ENCODE measurements at places on chromosomes 16 and 17.

GRCh38 chr17:27635275-27635823 lies 4.4 kb downstream of the LGALS9 start:
- no peak for DNase-seq

GRCh38 chr17:52237151-52237550 lies 78.6 kb upstream of the CA10 start:
- DNase-seq, result no peak

DNA sequence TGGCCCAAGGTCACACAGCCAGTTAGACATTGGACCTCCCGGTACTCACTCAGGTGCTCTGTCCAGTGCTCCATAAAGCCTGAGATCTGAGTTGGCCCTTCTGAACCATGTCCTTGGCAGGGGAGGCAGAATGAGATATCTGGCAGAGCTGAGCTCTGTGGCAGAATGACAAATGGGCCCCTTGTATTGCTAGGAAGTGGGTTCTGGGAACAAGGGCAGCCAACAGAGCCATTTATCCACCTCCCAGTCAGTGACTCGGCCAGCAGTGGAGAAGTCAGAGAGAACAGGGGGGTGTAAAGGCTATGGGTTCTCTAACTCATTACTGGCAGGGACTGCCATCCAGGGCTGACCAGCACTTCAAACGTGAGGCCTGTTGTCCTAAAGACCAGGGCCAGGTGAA lies 117.1 kb upstream of the NLRP1 start:
- DNase-seq, result no peak

- DNase-seq, result no peak
Measured at GRCh38 chr16:88346680-88347505, 35.9 kb upstream of the ZNF469 start.

- DNase-seq, result no peak
Measured at GRCh38 chr17:33183487-33184026, 109.5 kb downstream of the ASIC2 start.

DNA sequence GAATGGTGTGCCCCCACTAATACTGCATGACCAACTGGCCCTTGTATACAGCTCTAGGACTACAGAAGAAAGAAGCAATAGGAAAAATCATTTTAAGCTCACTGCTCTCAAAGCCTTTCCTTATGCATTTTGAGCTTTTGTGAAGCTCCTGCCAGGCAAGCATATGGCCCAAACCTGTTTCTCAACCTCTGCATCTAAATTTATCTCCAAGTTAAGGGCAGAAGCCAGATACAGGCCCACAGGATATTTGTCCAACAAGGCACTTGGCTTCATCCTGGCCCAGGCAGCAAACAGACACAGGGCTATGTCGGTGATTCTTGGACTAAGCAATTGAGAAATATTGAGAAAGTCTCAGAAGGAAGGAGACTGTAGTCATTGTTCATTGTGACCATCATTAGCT lies 43.9 kb downstream of the CCT6B start:
- DNase-seq, result no peak

DNA sequence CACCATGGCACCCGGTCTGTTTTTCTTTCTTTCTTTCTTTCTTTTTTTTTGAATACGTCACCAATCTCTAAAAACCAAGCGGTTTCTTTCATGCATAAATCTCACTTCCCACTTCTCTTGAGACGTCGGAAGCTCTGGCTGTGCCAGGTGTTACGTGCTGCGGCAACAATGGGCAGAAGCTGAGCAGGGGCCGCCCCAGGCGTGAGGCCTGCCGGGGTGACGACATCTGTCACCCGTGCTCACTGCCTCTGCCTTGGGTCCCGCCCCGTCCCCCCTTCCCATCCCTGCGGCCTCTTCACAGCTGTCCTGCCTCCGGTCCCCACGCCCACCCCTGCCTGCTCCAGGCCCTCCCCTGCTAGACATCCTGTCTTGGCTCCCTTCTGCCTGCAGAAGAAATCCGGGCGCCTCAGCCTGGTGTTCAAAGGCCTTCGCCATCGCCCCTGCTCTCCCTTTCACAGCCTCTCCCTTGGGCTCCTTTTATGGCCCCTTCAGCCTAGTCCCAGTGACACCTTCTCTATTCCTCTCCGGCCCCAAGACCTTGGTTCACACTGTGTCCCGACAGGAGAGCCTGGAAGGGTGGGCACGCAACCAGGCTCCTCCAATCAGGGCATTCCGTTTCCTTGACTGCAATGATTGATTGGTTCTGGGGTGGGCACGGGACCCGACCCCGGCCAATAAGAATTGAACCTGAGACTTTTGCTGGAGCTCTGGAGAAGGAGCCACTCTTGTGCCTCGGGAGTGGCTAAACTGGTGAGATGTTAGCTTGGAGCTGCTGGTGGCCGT lies 4.8 kb downstream of the P2RX1 start:
- peak; percentile 62 for DNase-seq

- no peak for DNase-seq
Measured at GRCh38 chr17:36204724-36205500, 6.0 kb upstream of the CCL4L2 start.
